IPS DF 19.7 (cell line): ENCODE measurements at places on chromosomes 13 and 19.

GRCh38 chr19:58538257-58539168 lies 5.4 kb upstream of the TRIM28 start:
- DNase-seq: no peak

GRCh38 chr13:111503376-111503775 lies 182.9 kb downstream of the TEX29 start:
- no peak for DNase-seq

DNA sequence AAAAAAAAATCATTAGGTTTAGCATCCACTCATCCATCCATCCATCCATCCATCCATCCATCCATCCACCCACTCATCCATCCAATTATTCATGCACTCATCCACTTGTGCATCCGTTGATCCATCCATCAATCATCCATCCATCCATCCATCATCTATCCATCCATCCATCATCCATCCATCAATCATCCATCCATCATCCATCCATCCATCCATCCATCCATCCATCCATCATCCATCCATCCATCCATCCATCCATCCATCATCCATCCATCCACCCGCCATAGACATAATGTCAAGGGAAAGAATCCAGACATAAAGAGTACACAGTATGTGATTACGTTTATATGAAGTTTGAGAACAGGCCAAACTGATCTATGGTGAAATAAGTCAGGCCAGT lies 9.0 kb upstream of the SELENOW start:
- no peak for DNase-seq

GRCh38 chr19:8004723-8005513 lies 523 bp downstream of the ELAVL1 start:
- no peak for DNase-seq

DNA sequence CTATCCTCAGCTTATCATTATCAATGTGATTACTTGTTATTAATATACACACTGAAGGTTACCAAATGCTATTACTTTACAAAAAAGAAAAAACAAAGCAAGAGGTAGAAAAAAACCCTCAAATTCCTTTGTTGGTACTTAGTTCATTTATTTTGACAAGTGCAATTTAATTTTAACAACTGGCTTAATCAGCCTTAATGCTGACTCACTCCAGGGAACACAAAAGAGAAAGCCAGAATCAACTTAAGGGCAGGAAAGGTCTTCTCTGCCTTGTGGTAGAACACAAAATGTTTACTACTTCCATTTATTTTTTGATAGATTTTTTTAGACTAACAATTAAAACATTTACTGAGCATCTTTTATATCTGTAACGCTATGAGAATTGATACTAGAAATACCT lies 417.1 kb downstream of the PCDH17 start:
- no peak for DNase-seq

DNA sequence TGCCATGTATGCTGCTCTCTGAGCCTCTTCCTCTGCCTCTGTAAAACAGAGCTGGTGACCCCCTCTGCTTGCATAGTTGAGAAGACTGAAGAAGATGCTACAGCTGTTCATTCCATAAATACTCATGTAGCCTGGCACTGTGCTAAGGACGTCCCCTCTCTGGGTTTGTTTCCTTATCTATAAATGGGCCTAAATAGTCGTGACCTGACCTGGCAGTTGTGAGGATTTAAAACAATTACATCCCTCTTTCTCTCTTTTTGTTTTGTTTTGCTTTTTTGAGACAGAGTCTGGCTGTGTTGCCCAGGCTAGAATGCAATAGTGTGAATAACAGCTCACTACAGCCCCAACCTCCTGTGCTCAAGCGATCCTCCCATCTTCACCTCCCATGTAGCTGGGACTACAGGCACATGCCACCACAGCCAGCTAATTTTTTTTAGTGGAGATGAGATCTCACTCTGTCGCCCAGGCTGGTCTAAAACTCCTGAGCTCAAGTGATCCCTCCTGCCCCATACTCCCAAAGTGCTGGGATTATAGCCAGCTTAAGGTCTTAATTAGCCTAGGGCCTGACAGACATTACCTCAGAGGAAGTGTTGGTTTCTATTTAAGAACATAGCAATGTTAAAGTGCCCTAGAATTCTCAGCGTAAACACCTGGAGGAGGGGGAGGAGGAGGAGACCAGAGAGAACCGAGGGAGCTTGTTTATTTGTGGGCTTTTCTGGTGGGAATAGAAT lies 4.6 kb downstream of the WDR62 start:
- no peak for DNase-seq

GRCh38 chr13:22194106-22194805 lies 523.4 kb downstream of the FGF9 start:
- DNase-seq: no peak

- no peak for DNase-seq
Observed at GRCh38 chr13:101649488-101650126, 197.1 kb downstream of the ITGBL1 start.

GRCh38 chr13:97119943-97120342 lies 102.2 kb upstream of the MBNL2 start:
- no peak for DNase-seq

GRCh38 chr19:32336259-32337083 lies 8.9 kb upstream of the ZNF507 start:
- no peak for DNase-seq

GRCh38 chr13:44449999-44450821 lies 76.6 kb downstream of the SERP2 start:
- no peak for DNase-seq
